NCI-H2081 (cell line): ENCODE measurements at places on chromosomes 11 and 22.
A peak's percentile ranks its signal among the peaks of the same experiment; 100 is the strongest.

DNA sequence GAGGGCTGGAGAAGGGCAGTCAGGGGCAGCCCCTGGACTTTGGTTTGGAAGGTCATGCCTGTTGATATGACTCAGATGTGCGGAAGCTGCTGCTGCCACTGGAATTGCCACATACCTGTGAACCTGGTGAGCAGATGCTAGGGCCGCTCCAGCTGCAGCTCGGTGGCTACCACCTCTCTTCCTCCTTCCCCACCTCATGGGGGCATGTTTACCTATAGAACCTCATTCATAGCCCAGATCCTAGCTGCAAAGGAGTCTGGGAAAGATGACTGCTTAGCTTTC is 17.5 kb upstream of the TSPAN18 start:
- no peak for DNase-seq

- no peak for DNase-seq
Measured at GRCh38 chr22:34427436-34427835, 507.2 kb upstream of the LARGE1 start.

DNA sequence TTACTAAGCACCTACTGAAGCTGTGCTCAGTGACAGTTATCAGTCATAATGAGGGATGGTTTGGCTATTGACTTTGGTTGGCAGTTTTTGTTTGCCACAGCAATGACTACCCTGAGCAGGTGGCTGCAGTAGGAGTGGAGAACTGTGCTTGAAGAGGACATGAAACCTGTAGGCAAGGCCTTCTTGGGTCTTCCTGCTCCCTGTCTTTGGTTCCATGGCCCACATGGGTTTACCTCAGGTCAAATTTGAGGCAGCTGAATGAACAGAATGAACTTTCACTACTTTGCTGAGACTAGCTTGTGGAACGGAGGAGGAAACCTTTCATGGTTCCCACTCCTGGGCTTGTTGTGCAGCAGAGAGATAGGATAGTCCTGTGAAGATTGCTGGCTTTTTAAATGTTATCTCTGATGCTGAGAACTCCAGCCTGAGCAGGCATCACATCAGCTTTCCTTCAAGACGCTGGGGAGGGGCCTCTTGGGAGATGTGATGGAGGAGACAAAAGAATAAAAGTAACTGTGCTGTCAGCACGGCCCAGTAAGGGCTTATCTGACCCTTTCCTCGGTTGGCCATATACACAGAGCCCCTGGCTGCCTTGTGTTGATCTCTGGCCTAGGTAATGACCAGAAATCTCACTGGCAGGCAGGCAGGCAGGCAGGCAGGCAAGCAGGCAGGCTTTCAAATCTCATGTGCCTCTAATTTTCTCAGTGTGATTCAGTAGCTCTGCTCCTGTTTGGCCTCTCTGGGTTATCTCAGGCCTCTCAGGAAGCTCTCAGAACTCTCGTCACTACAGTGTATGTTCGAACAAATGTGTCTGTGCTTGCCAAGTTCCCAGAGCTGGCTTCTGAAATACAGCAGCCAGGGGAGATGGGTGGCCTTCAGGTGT is 12.0 kb downstream of the STIM1 start:
- DNase-seq, result no peak

GRCh38 chr22:19870153-19871022 is 15.7 kb upstream of the GNB1L start:
- DNase-seq, result no peak

DNA sequence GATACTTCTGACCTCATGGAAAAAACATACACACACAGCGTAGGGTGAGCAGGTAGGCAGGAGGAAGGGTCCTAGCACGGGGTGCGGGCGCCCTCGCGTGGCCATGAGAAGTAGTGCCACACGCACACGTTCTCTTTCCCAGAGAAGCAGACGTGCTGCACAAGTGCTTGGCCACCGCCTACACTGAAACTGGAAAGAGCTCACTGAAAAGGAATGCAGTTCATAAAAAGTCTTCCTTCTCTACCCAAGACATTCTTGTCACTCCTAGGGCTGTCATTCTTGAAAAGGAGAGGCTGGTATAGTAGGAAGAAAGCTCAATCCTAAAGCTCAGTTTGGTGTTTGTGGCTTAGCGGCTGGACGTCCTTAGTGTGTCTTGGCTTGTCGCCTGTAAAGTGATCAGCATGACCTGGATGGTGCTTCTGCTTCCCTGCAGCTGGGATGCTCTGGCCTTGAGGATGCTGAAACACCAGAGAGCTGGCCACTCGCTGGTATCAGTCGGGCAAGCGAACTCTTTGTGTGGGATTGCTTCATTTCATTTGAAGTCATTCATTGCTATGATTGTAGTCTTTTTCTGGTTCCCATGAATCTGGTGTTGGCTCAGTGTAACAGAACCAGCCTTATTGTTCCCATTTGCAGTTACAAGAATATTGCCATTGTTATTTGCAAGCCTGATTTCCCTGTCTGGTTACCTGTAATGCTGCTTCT is 303.8 kb downstream of the NTM start:
- DNase-seq, result peak; percentile 54

DNA sequence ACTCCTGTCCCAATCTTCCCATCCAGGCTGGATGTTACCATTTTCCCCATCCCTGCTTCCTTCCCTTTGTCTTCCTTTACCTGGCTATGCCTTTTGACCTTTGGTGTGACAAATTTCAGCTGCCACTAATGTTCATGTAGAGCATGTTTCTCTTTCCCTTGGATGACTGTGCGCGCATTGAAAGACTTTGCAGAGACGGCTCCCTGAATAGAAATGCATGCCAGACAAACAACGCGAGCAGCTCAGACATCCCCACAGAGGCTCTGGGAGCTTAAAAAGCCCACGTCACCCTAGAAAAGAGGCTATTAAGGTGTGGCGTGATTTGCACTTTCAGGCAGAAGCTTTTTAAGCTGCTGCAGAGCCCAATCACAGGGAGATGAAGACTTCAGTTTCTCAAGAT is 202.0 kb downstream of the NTM start:
- DNase-seq, result no peak

DNA sequence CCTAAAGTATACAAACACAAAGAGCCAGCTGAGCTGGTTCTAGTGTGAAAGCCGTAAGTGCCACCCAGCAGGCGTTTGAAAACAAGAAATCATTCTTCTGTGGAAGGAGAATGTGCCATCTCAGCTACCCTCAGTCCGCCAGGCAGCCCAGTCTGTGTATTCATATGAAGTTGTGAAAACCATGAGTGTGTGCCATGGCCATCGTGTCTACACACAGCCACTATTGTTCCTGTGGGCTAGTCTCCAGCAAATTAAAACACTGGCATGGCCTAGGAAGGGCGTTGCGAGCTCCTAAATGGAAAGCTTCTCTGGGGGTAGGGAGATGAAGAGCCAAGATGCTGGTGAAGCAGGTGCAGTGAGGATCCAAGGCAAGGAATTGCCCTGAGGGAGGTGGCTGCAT is 51.5 kb upstream of the HORMAD2 start:
- no peak for DNase-seq

DNA sequence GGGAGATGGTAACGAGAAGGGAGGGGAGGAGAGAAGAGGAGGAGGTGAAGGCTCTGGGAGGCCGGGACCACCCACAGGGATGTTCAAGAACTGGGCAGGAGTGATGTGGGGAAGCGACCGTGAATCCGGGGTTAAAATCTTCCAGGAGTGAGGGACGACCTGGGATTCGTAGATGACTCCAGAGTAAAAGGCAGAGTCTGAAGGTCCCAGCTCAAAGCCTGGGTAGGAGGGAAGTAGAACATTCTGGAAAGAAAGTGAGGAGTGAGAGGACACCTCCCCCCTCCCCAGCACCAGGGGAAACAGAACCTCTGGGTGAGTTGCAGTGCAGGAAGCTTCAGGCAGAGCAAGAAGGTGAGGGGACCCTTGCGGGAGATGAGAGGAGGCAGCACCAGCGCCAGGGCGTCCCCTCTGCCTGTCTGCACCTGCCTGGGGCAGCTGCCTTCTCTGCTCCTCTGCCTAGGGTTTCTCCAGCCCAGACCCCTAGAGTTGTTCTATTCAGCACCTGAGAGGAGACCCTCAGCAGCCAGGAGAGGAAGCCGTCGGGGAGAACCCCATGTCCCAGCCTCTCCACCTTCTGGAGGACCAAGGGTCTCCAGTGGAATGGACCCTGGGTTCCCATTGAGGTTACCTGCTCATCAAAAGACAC is 49.7 kb downstream of the LINC01488 start:
- no peak for DNase-seq

DNA sequence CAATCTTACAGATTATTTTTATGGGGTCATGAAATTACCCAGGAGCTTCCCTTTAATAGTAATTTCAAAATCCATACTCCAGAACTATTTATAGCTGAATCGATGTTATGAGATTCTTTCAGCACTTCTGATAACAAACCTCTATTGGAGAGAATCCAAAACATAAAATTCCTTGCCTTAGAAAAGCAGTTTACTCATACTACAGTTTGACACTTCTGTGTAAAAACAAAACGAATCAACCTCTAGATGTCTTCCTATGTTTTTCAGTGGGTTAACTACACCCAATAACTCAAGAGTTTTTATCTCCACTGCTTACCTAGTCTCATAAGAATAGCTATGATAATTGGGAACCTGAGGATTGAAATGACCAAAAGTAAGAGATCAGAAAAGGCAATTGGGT is 35.6 kb downstream of the KIF18A start:
- no peak for DNase-seq

DNA sequence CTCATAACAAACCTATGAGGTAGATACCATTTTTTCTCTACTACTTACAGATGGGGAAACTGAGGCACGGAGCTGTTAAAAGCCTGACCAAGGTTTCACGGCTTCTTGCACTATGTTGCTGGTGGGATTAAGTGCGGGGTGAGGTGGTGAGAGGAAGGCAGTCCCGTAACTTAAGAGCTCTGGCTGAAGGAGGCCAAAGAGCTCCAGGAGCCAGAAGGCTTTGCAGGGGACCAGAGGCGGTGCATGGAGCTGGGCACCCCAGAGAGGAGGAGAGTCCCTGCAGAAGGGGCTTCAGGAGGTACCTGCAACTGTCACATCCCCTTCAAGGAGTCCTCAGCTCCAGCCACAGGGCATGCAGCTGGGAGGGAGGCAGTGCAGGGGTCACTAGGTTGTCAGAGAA is 4.1 kb downstream of the CHRM4 start:
- no peak for DNase-seq

DNA sequence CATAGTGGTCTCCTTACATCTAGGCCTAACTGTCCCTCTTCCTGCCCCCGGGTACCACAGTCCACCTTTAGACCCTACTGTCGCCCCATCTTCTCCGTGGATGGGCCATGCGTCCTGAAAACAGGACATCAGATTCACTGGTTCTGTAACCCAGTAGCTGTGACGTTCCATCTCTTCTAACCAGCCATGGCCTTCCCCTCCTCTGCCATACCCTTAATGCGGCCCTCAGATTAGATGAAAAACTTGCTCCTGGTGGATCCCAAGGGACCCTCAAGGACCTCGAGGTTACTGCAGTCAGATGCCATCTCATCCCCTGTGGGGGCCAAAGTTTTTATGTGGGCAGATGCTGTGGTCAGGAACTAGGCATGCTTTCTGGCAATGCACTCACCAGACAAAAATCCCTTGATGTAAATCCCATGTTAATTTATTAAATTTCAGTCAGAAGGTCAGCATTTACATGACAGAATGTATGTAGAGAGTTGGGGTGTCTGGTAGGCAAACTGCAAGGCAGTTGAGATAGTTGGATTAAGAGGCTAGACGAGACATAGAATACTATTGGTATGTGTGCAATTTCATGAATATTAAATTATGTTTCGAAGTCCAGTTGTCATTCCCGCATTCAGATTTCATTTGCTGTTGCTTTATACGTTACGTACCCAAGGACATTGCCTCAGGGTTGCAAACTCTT is 64.3 kb downstream of the WNT11 start:
- no peak for DNase-seq

DNA sequence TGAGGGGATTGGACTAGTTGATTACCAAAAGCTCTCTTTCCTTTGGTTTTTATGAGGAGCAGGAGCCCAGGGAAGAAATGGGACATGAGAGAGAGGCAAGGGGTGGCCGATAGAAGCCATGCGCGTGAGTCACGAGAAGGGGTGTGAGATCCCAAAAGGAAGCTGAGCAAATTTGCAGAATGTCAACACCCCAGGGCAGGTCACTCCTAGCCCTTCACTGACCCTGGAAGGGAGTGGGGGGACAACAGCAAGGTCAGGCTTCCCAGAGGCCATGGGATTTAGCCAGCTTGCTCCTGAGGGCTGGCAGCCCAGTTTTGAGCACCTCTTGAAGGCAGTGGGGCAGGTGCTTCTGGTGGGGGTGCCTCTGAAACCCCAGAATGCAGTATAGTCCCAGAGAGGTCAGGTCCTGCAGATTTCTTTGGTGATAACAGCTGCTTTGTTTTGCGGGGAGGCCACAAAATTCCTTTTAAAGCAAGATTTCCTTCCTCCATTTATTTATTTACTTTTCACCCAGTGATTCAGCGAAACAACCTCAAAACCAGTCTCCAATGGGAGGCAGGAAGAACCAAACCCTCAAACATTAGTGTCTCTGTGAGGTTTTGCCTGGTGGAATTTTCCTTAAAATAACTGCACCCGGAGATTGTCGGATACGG is 40.1 kb upstream of the TIMP3 start:
- DNase-seq, result no peak
